ENCODE measurements at places on chromosomes 2 and 18.
A peak's percentile ranks its signal among the peaks of the same experiment; 100 is the strongest.

DNA sequence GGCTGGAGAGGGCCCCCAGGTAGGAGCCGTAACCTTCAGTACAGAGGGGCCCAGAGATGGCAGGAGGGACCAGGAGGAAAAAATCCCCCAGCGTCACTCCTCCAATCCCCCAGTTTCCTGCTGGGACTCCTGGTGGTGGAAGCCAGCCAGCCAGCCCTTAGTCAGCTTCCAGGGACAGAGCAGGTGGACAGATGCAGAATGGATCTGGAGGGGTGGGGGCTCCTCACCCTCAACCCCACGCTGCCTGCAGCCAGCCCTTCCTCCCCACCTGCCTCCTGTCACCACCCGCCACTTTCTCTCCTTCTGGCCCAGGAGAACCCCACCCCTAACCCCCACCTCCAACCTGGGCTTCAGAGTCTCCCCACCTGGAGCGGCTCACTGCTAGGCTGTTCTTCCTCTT is 21.1 kb downstream of the EMX1 start:
- DNase-seq, result no peak

GRCh38 chr2:152560166-152560565 is 157.1 kb downstream of the PRPF40A start:
- DNase-seq, result no peak

- no peak for DNase-seq
Observed at GRCh38 chr2:11542275-11542819, 8.5 kb downstream of the GREB1 start.

GRCh38 chr2:197560146-197560665 is 44.3 kb downstream of the MOB4 start:
- no peak for DNase-seq

DNA sequence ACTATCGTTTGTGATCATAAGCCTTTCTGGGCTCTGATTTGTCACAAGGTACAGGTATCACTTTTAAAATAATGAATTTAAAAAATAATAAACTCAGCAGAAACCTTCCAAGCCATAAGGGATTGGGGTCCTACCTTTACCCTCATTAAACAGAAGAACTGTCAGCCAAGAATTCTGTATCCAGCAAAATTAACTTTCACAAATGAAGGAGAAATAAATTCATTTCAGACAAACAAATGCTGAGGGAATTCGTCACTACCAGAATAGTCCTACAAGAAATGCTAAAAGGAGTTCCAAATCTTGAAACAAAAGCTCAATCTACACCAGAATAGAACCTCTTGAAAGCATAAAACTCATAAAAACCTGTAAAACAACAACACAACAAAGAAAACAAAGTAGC is 25.7 kb downstream of the L3MBTL4 start:
- no peak for DNase-seq

DNA sequence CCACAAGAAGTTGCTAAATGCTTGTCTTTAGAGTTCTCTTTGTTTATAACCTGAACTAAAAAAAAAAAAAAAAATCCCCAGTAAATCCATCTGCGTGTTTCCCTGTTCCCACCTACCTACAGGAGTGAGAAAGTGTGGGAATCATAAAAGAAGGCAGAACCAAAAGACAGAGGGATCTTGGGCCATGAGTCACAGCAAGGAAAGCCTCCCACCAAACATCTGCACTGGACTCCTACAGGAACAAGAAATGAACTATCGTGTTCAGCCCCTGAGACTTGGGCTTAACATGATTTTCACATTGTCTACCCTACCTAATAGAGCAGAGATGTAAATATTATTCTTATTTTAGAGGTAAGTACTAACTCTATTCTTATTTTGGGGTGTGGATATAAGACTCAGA is 1761.2 kb upstream of the CELF4 start:
- DNase-seq, result no peak

GRCh38 chr2:46067062-46067461 is 230.1 kb upstream of the EPAS1 start:
- DNase-seq, result no peak

GRCh38 chr2:224638301-224638823 is 53.2 kb upstream of the CUL3 start:
- DNase-seq, result peak; percentile 9

- DNase-seq, result no peak
Observed at GRCh38 chr18:74497778-74498177, 1.6 kb downstream of the CNDP2 start.

DNA sequence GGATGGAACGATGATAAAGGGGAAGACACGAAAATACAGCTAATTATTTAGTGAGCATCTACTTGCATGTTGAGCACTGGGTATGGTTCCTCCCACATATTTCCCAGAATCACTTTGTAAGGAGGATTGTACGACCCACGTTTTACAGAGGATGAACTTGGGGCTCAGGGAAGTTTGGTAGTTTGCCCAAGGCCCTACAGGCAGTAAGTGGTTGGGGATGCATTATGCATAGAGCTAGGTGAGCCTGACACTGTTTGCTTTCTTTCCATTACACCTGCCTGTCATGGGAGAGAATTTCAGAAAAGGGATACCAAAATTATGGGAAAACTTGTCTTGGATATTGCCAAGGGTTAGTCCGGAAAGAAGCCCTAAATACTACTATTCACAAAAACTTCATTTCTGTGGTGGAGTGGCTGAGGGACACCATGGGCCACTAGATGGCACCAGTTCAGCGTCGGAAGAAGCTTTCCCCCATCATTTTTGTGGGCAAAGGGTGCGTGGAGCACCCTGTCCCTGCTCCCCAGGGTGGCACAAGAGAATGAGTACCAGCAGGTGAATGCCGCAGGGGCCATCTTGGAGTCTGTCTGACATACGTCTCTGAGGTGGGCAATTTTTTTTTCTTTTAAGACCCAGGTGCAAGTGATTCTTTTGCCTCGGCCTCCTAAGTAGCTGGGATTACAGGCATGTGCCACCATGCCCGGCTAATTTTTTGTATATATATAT is 23.5 kb upstream of the C18orf32 start:
- no peak for DNase-seq

DNA sequence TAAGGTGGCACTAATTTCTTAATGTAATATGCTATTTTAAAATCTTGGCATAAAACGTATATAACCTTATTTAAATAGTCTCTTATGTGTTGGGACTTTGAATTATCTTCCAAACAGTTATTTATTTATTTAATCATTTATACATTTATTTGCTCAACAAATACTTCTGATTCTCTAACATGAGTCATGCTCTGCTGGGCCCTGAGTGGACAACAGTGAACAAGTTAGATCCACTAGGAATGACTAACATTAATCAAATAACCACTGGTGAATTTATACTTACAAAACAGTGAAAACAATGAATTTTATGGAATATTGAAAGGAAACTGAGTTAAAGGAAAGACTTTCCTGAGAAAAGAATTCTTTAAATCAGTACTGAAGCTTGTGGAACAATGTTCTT is 1257.2 kb upstream of the CHAC2 start:
- DNase-seq, result no peak

- DNase-seq, result no peak
Observed at GRCh38 chr2:71802556-71802955, 345.1 kb downstream of the CYP26B1 start.

- DNase-seq, result no peak
Observed at GRCh38 chr2:242085941-242086621, 216.6 kb downstream of the RTP5 start.

GRCh38 chr2:241598487-241598886 is 38.5 kb downstream of the THAP4 start:
- no peak for DNase-seq

- DNase-seq, result no peak
Observed at GRCh38 chr2:128493880-128494279, 175.2 kb upstream of the HS6ST1 start.

GRCh38 chr2:205770577-205770976 is 88.3 kb downstream of the NRP2 start:
- no peak for DNase-seq

GRCh38 chr2:48346124-48346536 is 183.8 kb upstream of the STON1 start:
- DNase-seq, result no peak

- no peak for DNase-seq
Observed at GRCh38 chr2:235543851-235544688, 50.2 kb downstream of the AGAP1 start.

DNA sequence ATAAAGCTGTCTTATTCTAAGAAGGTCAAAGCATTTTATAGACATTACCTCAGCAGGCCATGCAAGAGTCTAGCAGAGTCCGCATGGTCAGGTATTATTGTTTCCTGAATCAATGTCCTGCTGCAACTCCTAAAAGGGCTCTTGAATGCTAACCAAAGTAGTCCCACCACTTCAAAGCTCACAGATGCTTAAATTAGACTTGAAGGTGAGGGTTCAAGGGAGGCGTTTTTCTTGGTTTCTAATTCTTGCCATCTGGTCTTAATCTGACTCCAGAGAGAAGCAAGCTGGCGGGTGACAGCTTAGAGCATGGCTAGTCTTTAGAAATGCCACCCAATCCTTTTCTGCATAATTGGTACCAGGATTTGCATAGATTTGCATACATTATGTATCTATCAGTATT is 226.3 kb downstream of the MREG start:
- DNase-seq, result no peak

All from stimulated activated CD4-positive, alpha-beta T cell treated with anti-CD3 and anti-CD28 coated beads, Interleukin-1b, Interleukin-23, amount 100 ng/mL, for 24 hours (primary cell).